ENCODE measurements at places on chromosomes 3 and 15. TPM values are rescaled to one million over a fixed set of nuclear protein-coding genes. Genes with fewer than 3 reads are reported as not detected.

- H3K4me1 ChIP-seq, result no peaks in the 10 kb centered on the region
- no peak overlapping the region for H3K4me3 ChIP-seq
- DNase-seq, result no peak
- no peak overlapping the region for H3K27ac ChIP-seq
Measured at GRCh38 chr15:99683000-99683670, 50.1 kb downstream of the LYSMD4 start.

DNA sequence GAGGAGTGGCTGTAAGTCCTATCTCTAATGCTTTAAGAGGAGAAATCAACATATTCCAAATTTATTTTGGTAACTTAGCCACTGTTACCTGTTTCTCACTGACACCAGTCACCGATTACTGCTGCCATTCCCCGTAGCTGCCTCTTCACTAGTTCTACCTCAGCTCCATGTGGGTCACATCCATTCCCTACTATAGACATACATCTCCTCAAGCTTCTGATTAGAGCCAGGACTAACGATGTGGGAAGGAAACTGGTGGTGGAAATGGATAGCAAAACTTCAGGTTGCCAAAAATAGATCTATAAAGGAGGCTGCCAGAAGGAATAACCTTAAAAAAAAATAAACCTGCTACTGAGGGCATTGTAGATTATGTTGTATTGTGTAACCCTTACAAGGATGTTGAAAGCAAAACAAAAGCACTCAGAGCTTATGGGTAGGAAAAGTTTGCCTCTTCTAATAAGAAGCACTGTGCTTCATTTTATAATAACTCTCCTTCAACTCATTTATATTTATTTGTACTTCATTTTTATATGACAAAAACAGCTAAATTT, 56.0 kb downstream of the KAT2B start:
- DNase-seq, result no peak
- H3K27ac ChIP-seq, result no peak overlapping the region
- H3K36me3 ChIP-seq, result no peaks in the 10 kb centered on the region
- no peak overlapping the region for H3K4me3 ChIP-seq
- no peaks in the 10 kb centered on the region for H3K4me1 ChIP-seq

The KNSTRN gene
- 92.4 TPM for total RNA-seq

The LMAN1L gene
- total RNA-seq, result not detected
